Peyer's patch (tissue), 4 donors: ENCODE measurements at places on chromosomes 3 and 15. TPM values are rescaled to one million over a fixed set of nuclear protein-coding genes. Genes with fewer than 3 reads are reported as not detected.

The ALPK3 gene
- total RNA-seq: 0.54 TPM

The EFHB gene
- 0.40 TPM for total RNA-seq

The C3orf85 gene
- total RNA-seq: 99.7 TPM

The FOXB1 gene
- total RNA-seq: not detected

The GOLGA6L10 gene
- total RNA-seq: 0.95 TPM

The TICRR gene
- total RNA-seq: 8.3 TPM

The NRROS gene
- 10.7 TPM for total RNA-seq

The SERPINI1 gene
- total RNA-seq: 0.54 TPM

DNA sequence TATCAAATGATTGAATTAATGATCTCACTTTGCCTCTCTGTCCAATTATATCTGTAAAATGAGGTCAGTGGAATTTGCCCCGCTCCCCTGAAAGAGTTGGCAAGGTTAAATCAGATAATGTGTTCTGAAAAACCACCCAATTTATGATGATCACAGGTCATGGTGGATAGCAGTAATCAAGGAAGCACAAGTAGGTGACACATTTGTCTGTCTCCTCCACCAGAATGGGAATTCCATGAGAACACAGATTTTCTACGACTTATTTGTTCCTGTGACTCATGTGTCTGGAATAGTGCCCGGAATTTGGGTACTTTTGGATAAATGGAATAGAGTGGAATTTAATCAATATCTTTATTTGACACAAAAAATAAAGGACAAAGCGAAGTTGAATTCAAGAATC lies 220.9 kb upstream of the SUCLG2 start:
- H3K36me3 ChIP-seq: no peaks in the 10 kb centered on the region
- no peak for DNase-seq
- no peak overlapping the region for H3K27ac ChIP-seq

DNA sequence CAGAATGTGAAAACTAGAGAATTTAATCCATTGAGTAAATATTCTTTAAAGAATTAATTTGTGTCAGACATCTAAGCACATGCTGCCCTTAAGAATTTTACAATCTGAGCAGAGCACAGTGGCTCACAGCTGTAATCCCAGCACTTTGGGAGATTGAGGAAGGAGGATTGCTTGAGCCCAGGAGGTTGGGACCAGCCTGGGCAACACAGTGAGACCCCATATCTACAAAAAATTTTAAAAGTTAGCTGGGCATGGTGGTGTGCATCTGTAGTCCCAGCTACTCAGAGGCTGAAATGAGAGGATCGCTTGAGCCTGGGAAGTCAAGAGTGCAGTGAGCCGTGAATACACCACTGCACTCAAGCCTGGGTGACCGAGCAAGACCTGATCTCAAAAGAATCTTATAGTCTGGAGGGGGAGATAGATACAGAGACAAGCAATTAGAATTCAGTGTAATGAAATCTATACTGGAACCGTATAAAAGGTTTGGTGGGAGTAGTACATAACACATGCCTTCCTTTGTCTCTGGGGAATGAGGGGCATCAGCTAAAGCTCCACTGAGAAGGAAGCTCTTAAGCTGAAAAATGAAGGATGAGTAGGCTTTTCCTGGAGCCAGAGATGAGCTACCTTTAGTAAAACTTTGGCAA lies 21.2 kb downstream of the ATP11B start:
- no peaks in the 10 kb centered on the region for H3K36me3 ChIP-seq
- H3K4me1 ChIP-seq: peaks cover 5% of the 10 kb centered on the region
- no peak overlapping the region for H3K27ac ChIP-seq
- no peak for DNase-seq

- H3K27ac ChIP-seq: no peak overlapping the region
- DNase-seq: no peak
- no peaks in the 10 kb centered on the region for H3K36me3 ChIP-seq
- H3K27me3 ChIP-seq: no peaks in the 10 kb centered on the region
- H3K4me1 ChIP-seq: no peaks in the 10 kb centered on the region
- H3K4me3 ChIP-seq: no peak overlapping the region
Observed at GRCh38 chr3:104437891-104438290, 928.8 kb upstream of the ALCAM start.

DNA sequence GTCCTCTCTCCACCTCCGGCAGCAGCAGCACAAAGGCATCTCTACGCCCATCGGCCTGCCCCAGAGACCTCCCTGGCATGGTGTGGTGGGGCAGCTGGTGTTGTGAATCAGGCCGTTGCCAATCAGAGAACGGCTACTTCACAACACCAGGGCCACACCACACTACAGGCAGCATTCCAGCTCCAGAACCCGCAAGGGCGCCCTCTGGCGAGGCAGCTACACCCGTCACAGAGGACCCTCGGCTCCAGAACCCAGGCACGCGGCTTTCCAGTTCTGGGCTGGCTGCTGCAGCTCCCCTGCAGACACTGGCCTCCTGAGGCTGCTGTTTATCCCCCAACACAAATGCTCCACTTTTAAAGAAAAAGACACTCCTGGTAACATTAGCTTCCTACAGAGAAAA lies 127.5 kb upstream of the TOPAZ1 start:
- H3K27me3 ChIP-seq: no peaks in the 10 kb centered on the region
- H3K27ac ChIP-seq: no peak overlapping the region
- H3K36me3 ChIP-seq: no peaks in the 10 kb centered on the region
- DNase-seq: peak; percentile 26

GRCh38 chr3:126926684-126927400 lies 56.1 kb upstream of the PLXNA1 start:
- no peak overlapping the region for H3K4me3 ChIP-seq
- H3K4me1 ChIP-seq: peaks cover 13% of the 10 kb centered on the region
- no peaks in the 10 kb centered on the region for H3K27me3 ChIP-seq
- peak; percentile 60 for DNase-seq
- no peaks in the 10 kb centered on the region for H3K36me3 ChIP-seq
- H3K27ac ChIP-seq: no peak overlapping the region

- no peaks in the 10 kb centered on the region for H3K27me3 ChIP-seq
- no peak overlapping the region for H3K27ac ChIP-seq
- H3K4me3 ChIP-seq: no peak overlapping the region
- H3K4me1 ChIP-seq: no peaks in the 10 kb centered on the region
Observed at GRCh38 chr15:58182460-58183163, 44.4 kb downstream of the AQP9 start.

- H3K27me3 ChIP-seq: no peaks in the 10 kb centered on the region
- H3K4me3 ChIP-seq: no peak overlapping the region
- DNase-seq: no peak
- no peaks in the 10 kb centered on the region for H3K4me1 ChIP-seq
- H3K36me3 ChIP-seq: peaks cover 6% of the 10 kb centered on the region
- no peak overlapping the region for H3K27ac ChIP-seq
Observed at GRCh38 chr15:99344639-99345038, 93.4 kb downstream of the LRRC28 start.

DNA sequence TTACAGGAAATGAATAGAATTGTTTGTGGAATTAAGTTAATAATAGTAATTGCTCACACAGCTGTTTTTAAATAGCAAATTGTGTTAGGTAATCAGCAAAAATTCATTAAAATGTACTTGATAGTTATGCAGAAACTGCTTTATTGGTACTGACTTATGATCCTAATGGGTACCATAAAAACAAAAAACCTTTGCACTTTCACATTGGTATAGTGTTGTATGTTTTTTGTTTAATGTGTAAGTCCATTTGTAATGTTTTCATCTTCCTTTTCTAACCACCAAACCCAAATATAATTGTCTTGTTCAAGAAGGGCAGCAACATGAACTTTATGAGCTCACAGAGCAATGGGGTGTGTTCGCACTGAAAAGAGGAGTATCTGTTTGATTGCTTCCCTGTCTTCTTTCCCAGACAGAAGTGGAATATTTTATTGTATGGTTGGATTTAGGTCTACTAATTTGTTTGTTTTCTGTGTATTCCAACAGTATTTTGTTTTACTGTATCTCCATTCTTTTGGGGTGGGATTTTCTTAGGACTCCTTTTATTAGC lies 135.8 kb downstream of the TCF12 start:
- DNase-seq: no peak
- no peaks in the 10 kb centered on the region for H3K36me3 ChIP-seq
- H3K27ac ChIP-seq: peak overlapping the region; percentile 27

- H3K36me3 ChIP-seq: no peaks in the 10 kb centered on the region
- DNase-seq: no peak
- peak overlapping the region; percentile 81 for H3K27ac ChIP-seq
- H3K27me3 ChIP-seq: no peaks in the 10 kb centered on the region
Observed at GRCh38 chr3:142595581-142595950, 627 bp upstream of the PLS1 start.

GRCh38 chr15:98121536-98121935 lies 161.0 kb downstream of the ARRDC4 start:
- no peaks in the 10 kb centered on the region for H3K27me3 ChIP-seq
- no peak overlapping the region for H3K4me3 ChIP-seq
- H3K27ac ChIP-seq: no peak overlapping the region
- no peaks in the 10 kb centered on the region for H3K36me3 ChIP-seq

DNA sequence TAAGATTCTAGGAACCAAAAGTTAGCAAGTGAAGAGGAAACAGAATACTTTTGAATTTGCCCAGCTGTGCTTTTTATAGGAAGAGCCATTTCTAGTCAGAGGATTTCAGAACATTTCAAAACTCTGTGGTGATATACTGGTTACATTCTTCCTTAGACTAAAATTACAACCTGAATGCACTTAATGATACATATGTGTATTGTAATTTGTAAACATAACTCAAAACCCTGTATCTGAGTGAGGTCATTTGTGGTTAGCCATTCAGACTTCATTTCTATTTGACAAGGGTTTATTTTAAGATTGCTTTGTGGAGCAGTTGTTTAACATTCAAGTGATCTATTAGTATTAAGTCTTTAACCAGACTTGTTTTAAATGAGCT lies 59.4 kb upstream of the TRIM71 start:
- no peaks in the 10 kb centered on the region for H3K27me3 ChIP-seq
- no peaks in the 10 kb centered on the region for H3K4me1 ChIP-seq
- H3K36me3 ChIP-seq: no peaks in the 10 kb centered on the region
- no peak overlapping the region for H3K4me3 ChIP-seq
- no peak for DNase-seq

DNA sequence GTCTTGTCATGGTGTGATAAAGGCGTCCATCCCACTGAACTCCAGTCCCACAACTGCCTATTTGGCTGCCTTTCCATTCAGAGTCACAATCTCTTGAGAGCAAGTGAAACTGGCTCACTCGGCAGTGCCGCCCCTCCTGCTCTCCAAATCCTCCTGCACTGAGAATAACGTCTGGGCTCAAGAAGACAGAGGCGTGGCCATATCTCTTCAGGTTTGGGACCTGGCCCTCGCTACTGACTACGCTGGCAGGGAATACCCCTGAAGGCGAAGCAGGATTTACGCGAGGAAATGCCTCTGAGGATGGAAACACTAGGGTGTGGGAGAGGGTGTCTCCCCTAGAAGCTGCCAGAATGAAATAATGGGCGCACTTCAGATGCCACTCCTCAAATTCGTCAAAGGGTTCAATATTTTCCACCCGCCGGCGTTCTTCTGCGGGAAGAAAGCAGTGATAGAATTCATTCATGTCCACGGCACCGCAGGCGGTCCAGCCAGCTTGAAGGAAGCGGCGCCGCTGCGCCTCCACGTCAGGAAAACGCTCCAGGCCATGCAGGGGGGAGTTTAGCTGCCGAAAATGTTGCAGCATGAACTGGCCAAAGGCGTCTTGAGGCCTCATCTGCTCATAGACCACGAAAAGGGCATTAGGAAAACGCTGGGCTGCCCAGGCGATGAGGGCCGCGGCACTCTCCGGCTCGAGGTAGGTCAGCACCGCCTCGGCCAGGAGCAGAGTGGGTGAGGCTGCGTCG lies 985 bp downstream of the LCMT2 start:
- peak; percentile 57 for DNase-seq
- peak overlapping the region; percentile 72 for H3K4me3 ChIP-seq
- H3K27ac ChIP-seq: peak overlapping the region; percentile 93
- H3K27me3 ChIP-seq: no peaks in the 10 kb centered on the region

GRCh38 chr15:27958911-27959578 lies 140.1 kb downstream of the OCA2 start:
- no peaks in the 10 kb centered on the region for H3K4me1 ChIP-seq
- H3K4me3 ChIP-seq: no peak overlapping the region
- no peaks in the 10 kb centered on the region for H3K27me3 ChIP-seq
- no peak for DNase-seq
- H3K36me3 ChIP-seq: no peaks in the 10 kb centered on the region

DNA sequence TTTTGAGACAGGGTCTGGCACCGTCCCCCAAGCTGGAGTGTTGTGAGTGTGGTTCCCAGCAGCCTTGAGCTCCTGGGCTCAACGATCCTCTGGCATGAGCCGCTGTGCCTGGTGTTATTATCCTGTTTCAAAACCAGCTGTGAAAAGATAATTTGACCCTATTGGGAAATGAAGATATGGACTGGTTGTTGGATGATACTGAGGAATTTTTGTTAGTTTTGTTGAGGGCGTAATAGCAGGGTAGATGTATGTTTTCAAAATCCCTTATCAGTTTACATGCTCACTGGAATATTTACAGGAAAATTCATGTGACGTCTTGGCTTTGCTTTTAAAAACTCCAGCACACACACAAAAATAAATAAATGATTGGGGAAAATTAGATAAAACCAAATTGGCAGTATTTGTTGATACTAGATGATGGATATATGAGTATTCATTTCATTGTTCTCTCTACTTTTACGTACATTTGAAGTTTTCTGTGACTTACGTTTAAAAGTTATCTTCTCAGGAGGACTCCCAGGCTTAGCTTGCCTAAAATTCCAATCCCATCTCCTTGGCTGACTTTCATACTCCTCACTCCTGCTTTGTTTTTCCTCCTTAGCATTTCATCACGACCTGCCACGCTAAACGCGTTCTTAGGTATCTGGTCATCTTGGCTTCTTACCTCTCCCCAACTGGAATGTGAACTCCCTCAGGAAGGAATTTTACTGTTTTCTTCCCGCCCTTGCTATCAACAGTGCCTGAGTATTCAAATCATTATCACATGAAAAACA lies 56.8 kb upstream of the TFRC start:
- H3K27ac ChIP-seq: no peak overlapping the region
- no peaks in the 10 kb centered on the region for H3K4me1 ChIP-seq
- no peaks in the 10 kb centered on the region for H3K36me3 ChIP-seq

- H3K27ac ChIP-seq: no peak overlapping the region
- H3K36me3 ChIP-seq: no peaks in the 10 kb centered on the region
- no peak for DNase-seq
- no peaks in the 10 kb centered on the region for H3K4me1 ChIP-seq
Observed at GRCh38 chr15:89398896-89399237, 64.2 kb upstream of the POLG start.

DNA sequence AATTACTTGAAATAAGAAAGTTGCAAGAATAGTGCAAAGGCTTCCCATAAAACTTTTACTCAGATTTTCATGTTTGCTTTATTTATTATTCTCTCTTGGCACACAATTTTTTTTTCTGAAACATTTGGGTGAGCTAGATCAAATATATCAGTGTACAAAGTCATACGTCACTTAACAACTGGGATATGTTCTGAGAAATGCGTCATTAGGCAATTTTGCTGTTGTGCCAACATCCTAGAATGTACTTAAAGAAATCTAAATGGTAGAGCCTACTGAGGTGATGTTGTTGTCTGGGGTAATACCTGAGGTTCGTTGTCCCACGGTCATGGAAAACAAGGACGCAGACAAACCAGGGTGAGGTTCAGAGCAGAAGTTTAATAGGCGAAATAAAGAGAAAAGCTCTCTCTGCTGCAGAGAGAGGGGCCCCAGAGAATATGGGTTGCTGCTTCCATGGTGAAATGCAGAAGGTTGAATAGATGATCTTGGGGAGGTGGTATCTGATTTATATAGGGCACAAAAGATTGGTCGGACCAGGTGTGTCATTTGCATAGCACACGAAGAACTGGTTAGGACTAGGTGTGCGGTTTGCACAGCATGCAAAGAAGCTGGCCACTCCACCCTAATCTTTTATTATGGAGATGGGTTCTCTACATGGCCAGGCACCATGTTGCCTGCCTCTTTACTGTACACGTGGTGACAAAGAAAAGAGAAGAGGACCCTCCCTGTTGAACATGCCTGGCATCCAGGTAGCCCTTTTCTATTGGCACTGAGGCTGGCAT lies 8.8 kb upstream of the GRAMD1C start:
- no peaks in the 10 kb centered on the region for H3K36me3 ChIP-seq
- H3K27me3 ChIP-seq: no peaks in the 10 kb centered on the region
- peaks cover 13% of the 10 kb centered on the region for H3K4me1 ChIP-seq
- no peak overlapping the region for H3K4me3 ChIP-seq
